ENCODE measurements at places on chromosomes 11 and 22.

DNA sequence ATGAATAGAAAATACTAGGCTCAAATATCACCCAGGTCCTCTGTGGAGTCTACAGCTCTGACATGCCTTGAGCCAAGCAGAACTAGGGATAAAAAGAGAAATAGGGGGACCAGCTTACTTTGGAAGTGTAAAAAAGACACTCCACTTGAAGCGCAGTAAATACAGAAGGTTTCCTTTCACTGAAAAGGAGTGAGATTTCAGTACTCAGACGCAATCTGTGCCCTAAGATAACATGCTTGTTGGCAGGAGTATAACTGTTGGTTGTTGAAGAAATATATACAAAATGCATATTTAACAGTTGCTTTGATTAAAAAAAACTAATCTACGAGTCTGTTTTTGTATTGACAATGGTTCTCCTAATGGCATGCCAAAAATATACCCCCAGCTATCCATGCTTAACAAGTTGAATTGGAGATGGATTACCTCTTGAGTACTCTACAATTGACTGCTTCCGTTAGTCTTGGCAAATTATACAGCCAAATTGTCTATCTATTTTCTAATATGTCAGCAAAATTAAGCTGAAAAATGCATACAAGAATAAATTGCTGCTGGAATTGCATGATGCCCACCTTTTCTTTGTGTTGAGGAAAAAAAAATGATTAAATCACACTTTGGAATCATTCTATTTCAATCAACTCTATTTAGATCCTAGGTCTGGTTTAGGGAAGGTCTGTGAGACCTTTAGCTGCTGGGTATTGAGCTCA lies 91.6 kb downstream of the FAT3 start:
- no peak for DNase-seq

DNA sequence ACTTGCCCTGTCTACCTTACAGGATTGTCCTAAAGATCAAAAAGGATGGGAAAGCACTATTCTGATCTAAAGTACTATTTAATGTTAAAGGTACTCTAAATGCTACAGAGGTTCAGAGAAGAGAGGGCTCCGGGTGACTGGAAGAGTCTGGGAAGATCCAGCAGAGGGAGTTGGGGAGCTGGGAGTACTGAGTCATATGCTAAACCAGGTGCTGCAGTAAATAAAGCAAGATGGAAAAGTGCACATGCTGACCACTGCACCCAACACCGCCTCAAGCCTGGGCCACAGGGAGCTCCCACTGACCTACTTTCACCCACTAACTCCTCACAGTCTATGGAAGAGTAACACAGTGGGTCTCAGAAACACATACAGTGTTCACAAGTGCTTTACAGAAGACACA lies 49.3 kb downstream of the WT1 start:
- DNase-seq = no peak

DNA sequence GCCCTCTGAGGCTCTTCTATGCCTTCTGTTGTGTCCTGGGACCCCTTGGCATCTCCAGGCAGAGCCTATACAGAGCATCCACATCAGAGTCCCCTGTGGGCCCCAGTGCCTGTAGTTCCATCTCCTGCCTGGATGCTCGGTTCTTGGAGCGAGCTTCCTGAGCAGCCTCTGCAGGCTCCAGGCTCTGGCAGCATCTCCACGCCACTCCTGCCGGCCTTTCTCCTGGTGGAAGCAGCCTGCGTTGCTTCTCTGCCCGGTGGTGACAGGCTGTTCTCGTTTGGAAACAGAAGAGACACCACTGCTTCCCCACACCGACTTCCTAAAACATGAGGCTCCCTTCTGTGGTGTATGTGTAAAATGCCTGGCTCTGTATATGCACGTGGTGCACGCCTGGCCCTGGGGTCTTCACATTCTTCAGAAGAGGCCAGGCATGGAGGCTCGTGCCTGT lies 52.8 kb downstream of the BCR start:
- no peak for DNase-seq

DNA sequence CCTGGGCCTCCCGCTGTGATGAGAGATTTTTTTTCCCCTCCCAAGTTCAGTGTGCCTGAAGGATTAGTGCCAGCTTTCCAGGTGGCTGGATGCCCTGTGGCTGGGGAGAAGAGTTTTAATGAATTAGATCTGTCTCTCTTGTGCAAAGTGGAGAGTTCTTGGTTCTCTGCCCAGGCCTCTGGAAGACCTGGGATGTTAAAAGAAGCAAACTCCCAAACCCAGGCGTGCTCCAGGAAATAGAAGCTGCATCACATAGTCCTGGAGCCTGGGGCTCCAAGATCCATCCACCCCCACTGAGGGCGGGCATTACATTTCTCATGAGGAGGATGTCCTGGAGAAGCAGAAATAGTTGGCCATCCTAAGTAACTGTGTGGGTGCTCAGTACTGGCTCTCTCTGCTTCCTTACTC lies 30.6 kb downstream of the SDHAF2 start:
- DNase-seq = no peak

GRCh38 chr11:45026835-45027234 lies 76.2 kb upstream of the TP53I11 start:
- DNase-seq = no peak

DNA sequence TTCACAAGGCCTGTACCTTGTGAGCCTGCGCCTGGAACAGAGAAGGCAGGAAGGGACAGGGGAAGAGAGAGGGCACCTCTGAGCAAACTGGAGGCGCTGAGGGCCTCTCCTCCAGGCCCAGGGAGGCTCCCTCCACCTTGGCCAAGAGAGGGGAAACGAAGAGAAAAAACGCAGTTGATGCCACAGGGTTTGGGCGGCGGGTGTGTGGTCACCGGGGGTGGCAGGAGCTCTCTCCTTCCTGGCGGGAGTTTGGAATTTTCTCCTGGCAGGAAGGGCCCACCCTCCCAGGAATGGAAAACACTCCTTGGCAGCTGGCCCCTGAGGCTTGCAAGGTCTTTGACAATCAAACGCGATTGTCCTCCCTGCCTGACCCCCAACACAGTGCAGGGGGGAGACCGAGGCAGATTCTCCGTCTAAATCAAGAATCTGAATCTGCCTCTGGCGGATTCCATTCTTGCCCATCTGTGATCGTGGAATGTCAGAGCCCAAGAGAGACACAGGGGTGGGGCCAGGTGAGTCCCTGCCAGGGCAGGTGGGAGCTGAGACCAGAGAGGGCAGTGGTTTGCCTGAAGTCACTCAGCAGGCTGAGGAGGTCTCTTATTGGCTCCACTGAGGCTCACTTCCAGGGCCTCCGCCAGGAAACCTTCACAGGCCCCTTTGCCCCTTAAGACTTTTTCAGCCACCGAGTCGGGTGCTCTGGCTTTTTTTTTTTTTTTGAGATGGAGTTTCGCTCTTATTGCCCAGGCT lies 21.0 kb downstream of the RPL3 start:
- no peak for DNase-seq

- no peak for DNase-seq
These were observed 508.1 kb downstream of the TMEM135 start for GRCh38 chr11:87545858-87546257.

GRCh38 chr11:111696556-111696955 lies 69.6 kb downstream of the PPP2R1B start:
- no peak for DNase-seq

DNA sequence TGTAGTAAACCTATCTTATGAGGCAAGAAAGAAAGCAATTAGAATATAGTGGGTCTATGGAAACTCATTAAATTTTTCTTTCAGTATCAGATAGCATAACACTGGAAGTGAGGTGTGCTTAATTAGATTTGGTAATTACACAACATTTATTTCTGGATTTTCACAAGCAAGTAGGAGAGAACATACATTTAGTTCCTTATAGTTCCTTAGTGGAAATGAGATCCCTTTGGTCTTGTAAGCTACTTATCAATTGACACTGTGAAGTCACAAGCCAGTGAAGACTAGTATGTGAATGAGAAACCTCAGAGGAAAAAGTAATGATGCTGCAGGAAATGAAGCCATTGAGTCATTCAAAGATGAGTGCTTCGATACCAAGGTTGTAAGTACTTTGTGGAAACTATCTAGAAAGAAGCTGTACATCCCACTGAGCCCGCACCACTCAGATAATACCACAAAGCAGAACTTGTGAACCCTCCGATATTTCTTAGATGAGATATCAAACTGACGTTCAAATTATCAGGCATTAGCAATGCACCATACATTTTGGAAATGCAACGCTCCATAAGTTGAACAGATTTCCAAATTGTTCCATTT lies 53.5 kb downstream of the ENTHD1 start:
- DNase-seq = no peak

GRCh38 chr22:41410311-41410751 lies 28.6 kb downstream of the TEF start:
- no peak for DNase-seq

GRCh38 chr22:39468487-39469325 lies 11.9 kb downstream of the MGAT3 start:
- no peak for DNase-seq

DNA sequence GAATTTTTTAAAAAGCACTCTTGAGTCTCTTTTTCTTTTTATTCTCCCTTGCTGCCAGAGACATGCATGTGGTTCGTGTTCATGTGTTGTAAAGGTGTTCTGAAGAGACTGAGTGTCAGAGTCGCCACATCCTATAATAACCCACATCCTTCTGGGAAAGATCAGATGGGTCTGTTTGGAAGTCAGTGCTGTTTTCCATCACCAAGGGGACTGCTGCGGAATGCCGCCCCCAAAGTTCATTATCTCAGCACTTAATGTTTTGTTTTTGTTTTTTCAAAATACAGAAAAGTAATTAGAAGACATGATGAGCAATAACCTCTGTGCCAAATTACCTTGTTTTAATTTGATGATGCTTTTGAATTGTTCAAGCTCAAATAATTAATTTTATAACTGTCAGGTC lies 56.9 kb upstream of the EIF3M start:
- DNase-seq = no peak

DNA sequence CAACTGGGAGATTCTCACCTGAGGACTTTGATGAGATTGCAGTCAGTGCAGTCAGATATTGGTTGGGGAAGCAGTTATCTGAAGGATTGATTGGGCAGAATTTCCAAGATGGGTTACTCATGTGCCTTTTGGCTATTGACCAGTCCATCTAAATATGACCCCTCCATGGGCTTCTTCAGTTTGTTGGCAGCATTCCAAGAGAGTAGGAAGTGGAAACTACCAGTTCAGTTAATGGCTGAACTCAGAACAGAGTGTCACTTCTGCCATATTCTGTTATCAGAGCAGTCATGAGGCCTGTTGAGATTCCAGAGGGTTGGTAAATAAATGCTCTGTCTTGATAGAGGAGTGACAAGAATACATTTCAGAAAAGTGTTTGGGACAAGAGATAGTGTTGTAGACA lies 71.0 kb downstream of the CYP2R1 start:
- no peak for DNase-seq

DNA sequence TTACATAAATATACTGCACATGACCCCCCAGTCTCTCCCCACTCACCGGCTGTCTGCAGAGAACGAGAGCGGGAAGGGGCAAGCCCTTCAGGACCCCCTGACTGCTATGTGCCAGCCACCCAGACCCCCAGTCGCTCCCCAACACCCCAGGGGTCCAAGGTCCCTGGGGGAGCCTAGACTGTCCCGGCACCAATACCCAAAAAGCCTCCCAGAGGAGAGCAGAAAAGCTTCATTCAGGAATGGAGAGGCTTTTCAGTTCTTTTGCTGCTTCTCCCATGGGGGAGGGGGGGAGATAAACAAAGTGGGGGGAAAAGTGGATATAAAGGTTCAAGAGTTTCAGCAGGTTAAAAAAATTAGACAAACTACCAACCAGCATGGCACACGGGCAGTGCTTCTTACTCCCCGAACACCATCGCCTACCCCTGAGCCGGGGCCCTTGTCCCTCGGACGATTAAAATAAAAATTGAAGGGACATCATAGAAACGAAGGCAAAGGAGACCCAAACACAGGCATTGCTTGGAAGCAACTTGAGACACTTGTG lies 1.3 kb downstream of the CSNK1E start:
- DNase-seq = no peak

DNA sequence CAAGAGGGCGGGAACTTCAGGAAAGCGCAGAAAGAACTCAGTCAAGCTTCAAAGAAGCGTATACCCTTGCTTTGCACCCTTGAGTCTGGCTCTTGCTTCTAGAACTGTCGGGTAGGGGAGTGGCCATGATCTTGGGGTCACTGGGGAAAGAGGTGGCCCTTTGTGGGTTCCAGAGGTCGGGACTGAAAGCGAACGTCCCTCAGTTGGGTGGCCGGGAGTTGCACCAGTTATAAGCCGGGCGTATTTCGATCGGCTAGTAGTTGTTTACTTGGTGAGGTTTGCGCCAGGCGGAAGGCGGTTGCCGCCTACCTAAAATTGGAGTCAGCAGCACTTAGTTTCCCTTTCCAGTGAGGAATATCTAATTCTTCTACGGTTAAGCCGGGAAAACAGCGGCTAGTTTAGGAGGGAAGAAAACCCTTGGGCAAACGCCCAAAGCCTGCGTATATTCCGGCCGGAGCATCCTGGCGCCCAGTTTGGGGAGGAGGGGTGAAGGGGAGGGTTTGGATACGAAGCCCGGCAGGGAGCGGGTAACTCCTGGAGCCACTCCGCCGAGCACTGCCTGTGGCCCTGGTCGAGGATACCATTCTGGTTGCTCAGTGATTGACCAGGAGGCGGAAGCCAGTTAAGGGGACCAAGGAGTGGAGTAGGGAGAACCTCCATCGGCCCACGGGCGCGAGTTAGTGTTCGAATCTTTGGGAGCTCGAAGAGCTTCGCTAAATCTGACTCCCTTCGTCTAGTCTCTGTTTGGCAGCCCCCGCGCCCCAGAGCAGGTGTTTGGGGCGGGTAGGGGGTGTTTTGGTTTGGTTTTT lies 807 bp upstream of the WT1 start:
- no peak for DNase-seq

DNA sequence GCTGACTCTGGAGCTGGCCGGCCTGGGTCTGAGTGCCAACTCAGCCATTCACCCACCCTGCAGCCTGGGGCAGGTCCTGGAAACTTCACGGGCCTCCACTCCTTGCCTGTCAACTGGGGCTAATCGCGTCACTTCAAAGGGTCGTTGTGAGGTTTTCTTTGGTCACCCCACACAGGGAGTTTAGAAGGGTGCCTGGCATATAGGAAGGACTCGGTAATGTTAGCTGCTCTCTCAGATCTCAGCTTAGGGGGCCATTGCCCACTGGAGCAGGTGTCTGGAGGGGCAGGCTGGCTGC lies 7.3 kb downstream of the INCENP start:
- DNase-seq = no peak

GRCh38 chr11:33040033-33040861 lies 875 bp downstream of the TCP11L1 start:
- no peak for DNase-seq

DNA sequence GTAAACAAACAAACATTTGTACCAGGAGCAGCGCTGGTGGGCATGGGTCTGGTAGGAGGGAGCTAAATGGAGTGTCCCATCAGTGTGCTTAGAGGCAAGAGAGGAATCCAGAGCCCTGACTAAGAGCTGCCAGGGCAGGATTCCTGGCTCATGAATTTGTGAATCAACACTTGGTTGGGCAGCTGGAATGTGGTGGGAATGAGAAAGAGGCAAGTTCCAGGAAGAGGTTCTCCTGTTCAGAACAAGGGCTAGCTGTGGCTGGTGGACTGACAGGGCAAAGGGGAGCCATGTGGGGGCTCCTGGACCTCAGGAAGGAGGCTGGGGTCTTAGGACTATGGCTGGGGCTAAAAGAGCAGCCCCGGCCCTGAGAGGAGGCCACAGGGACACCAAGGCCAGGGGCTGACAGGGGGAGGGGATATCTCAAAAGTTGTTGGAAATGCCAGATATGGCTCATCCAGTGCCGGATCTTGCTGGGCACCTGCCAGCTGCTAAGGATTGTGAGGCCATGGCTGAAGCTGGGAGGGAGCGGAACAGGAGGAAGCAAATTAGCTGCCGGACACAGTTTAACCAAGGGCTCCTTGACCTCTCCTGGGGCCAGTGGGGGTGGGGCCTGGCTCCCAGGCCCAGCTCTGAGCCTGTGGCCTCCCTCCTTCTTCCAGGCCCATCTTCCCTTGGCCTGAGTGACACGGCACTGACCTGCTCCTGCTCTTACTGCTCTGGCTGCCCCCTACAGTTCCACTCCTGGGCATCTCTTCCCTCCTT lies 14.6 kb upstream of the P2RY6 start:
- no peak for DNase-seq
